ENCODE measurements at places on chromosomes 7 and 10.

- DNase-seq: no peak
These were observed 31.0 kb downstream of the SHTN1 start for GRCh38 chr10:116973946-116974455.

- no peak for DNase-seq
These were observed 71.1 kb downstream of the INPP5A start for GRCh38 chr10:132608511-132609195.

DNA sequence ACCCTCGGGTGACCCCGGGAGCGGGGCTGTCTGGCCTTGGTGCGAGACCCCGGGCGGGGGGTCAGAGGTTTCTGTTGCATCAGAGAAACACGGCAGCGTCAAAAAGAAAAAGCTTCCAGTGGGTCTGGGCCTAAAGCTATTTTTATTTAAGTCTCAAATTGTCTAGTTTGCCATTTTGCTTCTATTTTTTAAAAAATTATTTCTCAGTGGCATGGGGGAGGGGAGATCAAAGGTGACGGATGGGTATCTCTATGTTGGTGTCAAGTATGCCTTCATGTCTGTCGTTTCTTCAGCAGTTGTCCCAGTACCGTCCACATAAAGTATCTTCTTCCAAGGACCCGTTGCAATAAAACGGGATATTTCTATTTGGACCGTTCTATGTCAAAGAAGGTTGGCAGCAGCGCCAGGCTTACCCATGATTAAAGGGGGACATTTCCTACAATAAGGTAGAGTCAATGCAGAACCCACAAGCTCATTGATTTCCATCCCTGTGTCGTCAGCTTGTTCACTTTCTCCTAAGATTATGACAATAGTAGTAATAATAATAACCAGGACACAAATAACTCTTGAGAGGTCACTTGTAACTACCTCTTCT, 26.0 kb upstream of the VAX1 start:
- DNase-seq: no peak

- DNase-seq: no peak
These were observed 89.3 kb upstream of the MACROH2A2 start for GRCh38 chr10:69963178-69963834.

- DNase-seq: no peak
These were observed 21.9 kb downstream of the DPY19L1 start for GRCh38 chr7:35015346-35015859.

DNA sequence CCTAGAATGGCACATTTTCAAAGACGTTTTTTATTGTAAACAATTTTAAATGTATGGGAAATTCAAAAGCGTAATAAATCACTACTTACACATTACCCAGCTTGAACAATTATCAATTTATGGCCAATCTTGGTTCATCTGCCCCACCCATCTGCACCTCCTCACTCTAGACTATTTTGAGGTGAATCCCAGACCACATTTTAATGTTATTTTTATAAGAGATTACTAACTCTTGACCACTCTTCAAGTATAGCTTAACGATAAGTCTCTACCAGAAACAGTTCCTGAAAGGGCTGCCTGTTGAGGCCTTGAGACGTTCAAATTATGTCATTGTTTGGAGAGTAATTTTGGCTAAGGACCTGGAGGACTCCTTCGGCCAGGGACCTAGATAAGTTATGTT, 33.2 kb downstream of the ECHDC3 start:
- DNase-seq: no peak

GRCh38 chr7:117767951-117768350, 105.3 kb downstream of the CTTNBP2 start:
- no peak for DNase-seq

DNA sequence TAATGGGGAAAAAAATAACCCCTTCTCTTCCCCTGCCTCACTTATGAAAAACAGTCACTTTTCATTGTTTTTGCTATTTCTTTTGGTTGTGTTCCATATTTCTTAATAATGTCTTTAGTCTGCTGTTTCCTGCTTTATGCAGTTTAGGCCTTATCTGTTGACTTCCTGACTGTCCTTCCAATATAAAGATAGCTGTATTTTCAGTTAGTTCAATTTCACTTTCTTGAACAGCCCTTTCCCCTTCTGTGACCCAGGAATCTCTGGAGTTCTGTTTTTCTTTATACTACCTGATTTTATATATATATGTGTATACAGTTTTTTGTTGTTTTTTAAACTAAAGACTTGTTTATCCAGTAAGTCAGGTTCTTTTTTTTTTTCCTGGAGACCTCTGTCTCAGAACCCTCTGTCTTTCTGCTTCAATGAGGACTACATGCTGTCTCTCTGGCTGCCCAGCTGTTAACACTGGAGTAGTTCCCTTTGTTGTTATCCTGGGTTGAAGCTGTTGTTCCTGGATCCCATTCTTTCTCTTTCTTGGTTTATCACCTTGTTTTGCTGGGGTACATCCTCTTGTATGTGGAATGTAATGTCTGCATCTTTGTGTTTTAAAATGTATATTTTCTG, 87.2 kb downstream of the GSDME start:
- no peak for DNase-seq

DNA sequence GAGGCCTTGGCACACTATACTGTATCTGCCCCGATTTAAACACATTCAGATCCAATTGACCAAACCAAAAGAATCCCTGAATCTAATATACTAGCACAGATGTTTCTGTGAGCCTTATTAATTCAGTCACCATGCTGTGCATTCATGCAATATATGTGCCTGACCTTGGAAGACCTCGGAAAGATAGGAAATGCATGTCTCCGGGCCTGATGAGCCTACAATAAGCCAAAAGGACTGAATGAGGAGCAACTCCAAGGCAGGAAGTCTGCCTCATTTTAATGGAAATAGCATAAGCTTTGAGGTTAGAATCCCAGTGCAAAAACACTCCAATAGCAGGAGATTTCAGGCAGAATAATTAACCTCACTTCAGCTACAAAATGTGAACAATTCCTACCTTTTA, 316.7 kb downstream of the LRRTM3 start:
- DNase-seq: no peak

DNA sequence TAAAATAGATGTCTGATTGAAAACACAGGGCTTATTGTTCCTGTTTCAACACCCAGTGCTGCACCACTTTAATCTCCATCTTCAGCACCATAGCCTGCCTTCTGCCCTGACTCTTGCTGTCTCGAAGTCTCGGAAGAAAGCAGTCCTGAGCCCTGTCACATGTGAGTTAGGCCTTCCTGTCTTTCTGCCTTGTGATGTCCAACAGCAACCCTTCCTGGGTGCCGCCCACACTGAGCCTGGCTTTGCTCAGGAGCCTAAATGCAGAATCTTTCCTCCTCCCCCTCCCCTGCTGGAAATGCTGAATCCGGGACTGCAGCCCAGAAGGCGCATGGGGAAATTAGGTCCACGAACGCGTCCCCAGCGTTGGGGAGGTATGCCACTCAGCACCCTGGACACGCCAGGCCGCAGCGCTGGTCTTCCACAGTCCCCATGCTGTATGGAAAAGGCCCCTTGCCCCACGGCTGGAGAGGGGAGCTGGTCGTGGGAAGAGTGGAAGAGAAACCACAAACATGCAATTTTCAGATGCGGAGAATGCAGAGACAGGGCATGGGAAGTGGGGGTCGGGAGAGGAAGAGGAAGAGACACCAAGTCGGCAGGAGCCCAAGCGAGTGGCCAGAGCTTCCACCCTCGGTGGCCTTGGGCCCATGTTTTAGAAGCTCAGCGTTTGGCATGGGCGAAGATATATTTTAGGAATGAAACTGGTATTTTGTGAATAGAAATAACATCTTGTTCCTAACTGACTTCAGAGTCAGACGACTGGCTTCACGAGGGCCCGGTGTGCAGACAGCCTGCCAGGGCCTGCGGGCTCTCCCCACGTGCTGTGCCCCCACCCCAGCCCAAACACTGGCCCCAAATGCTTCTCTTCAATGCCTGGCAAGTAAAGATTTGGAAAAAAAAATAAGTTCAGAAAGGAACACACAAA, 656.1 kb upstream of the FOXK1 start:
- DNase-seq: no peak

GRCh38 chr10:29437871-29438270, 149.0 kb downstream of the LYZL1 start:
- DNase-seq: no peak

Measured in HEK293T (cell line).